GM23248 (cell line): ENCODE measurements at places on chromosomes 3 and 15. TPM values are rescaled to one million over a fixed set of nuclear protein-coding genes. Genes with fewer than 3 reads are reported as not detected.

DNA sequence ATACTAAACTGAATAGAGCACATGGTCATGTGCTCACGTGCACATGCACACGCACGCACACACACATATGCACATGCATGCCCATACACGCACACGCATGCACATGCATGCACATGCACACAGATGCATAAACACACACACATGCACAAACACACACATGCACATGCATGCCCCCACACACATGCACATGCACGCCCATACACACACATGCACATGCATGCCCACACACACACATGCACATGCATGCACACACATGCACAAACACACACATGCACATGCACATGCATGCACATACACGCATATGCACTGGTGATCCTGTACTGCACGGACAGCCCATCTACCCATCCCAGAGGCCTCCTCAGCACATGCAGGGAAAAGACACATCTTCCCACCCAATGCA is 426.6 kb downstream of the OCA2 start:
- no peak for DNase-seq

- no peak for DNase-seq
Measured at GRCh38 chr3:170953736-170954135, 45.3 kb upstream of the EIF5A2 start.

- no peak for DNase-seq
Measured at GRCh38 chr15:51234176-51234927, 104.0 kb downstream of the CYP19A1 start.

DNA sequence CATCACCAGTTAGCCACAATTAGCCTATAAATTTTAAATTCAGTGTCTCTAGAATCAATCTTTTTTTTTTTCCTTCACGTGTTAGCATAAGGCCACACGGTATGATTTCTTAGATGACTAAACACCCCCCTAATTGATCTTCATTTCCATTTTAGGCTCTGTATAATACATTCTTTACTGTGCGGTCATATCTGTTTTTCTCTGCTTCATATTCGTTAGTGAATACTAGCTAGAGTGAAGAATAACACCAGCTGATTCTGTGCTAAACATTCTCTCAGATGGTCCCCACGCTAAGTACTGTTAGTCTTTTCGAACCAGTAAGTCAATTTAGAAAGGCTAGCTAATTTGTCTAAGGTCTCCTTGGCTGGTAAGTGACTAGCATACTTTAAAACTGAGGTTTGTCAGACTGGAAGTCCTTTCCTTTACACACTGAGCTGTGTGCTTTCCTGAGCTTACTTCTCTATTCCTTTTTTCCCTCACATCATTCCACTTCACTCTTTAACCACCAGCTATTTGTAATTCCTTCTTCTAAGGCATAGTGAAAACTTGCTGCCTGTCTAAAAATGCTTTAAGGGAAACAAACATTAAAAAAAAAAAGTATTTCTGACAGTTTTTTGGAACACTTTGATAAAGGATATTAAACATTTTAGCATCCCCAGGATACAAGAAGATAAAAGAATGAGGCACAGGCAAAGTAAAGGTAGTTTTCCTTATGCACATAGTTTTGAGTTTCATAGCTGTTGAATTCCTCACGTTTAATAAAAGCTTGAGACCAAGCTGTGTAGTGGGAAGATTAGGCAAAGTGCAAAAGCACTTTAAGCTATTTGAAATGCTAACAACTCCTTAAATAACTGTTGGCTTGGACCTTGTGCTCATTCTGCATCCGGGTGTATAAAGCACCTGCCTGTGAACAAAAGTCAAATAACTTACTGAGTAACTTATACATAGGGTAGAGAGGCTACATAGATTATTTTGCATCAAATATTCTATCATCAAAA is 17.1 kb downstream of the ZFAND6 start:
- peak; percentile 35 for DNase-seq

DNA sequence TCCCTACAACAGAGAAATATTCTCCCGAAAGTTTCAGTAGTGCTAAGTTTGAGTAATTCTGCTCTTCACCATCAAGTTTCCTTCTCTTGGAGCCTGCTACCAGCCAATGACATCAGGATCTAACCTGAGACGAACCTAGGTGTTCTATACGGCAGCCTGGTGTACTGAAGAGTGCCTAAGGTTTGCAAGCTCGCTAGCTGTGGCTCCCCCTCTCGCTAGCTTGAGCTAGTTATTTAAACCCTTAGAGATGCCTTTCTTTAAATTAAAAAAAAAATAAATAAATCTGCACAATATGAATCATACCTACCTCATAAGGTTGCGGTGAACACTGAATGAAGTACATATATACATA is 1.4 kb upstream of the COL8A1 start:
- DNase-seq = no peak

- DNase-seq = peak; percentile 64
Measured at GRCh38 chr15:88465633-88466224, 1.5 kb downstream of the MRPL46 start.

GRCh38 chr3:128334766-128335165 is 131.9 kb downstream of the DNAJB8 start:
- DNase-seq = no peak

DNA sequence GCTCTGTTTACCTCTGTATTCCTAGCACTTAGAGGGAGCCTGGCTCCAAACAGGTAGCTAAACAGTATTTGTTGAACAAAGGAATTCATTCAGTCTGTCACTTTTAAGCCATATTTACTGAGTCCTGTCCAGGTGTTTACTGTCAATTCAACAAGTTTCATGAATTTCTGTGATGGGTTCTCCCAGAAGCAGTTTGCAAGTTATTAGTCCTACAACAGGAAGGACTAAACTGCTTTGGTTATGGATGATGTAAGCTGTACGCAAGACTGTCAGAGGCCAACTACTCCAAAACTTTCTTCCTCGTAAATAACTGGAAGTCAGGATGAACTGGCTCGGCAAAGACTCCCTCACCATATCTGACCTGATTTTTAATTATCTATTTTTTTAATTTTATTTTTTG is 25.1 kb downstream of the STIMATE start:
- no peak for DNase-seq

DNA sequence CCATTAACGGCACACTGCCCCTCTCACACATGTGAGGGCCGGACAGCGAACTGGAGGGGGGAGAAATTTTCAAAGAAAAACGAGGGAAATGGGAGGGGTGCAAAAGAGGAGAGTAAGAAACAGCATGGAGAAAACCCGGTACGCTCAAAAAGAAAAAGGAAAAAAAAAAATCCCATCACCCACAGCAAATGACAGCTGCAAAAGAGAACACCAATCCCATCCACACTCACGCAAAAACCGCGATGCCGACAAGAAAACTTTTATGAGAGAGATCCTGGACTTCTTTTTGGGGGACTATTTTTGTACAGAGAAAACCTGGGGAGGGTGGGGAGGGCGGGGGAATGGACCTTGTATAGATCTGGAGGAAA is 1.5 kb downstream of the SOX2 start:
- no peak for DNase-seq

Gene SPG11
- total RNA-seq = 53.6 and 75.6 TPM in 2 replicates

Gene TRAIP
- 4.5 and 6.6 TPM in 2 replicates for total RNA-seq

Gene SLC15A2
- 0.25 TPM in 1 of 2 replicates, not detected in the other for total RNA-seq

Gene HRG
- total RNA-seq = not detected in 2 replicates

Gene WDR72
- not detected in 2 replicates for total RNA-seq

Gene FGD5
- total RNA-seq = not detected in 2 replicates
